ENCODE measurements at places on chromosomes 3 and 15. TPM values are rescaled to one million over a fixed set of nuclear protein-coding genes. Genes with fewer than 3 reads are reported as not detected.

Gene GPR149
- not detected for total RNA-seq

Gene PDE8A
- total RNA-seq = 21.2 TPM

- DNase-seq = no peak
Observed at GRCh38 chr3:116200956-116201690, 244.2 kb downstream of the LSAMP start.

GRCh38 chr15:29686445-29687203, 135.6 kb downstream of the TJP1 start:
- no peak for DNase-seq

Gene CACNA2D3
- not detected for total RNA-seq

Data from activated CD4-positive, alpha-beta memory T cell treated with anti-CD3 and anti-CD28 coated beads for 36 hours (primary cell).